ENCODE measurements at places on chromosomes 2 and 18.
A peak's percentile ranks its signal among the peaks of the same experiment; 100 is the strongest.

DNA sequence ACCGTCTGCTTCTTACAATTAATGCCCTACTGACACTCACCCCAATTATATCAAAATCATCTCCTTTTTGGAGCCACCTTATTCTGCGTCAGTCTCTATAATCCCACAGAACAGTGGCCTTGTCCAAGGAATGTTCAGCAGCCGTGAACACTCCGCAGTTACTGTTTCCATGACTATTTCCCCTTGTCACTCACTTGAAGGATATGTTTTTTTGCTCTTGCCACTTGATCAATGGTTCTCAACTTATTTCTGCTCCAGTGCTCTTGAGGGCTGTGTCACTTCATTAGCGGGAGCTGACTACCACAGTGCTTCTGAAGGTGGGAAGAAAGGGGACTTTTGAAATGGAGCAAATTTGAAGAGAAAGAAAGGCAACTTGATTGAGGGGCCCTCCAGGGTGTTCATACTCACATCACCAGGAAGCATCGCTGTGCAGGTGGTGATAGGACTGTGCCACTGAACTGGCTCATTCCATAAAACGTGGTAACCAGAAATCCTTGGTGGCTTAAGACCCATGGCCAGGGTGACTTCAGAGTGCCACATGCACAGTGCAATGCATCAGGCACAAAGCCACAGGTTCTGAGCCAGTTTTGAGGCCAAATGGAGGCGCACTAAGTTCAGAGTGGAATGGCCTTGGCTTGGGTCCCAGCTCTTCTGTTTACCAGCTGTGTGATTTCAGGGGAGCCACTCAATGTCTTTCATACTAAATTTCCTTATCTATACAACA is 320.6 kb upstream of the RAB12 start:
- no peak for DNase-seq

GRCh38 chr2:187168720-187169713 is 279.0 kb downstream of the CALCRL start:
- no peak for DNase-seq

DNA sequence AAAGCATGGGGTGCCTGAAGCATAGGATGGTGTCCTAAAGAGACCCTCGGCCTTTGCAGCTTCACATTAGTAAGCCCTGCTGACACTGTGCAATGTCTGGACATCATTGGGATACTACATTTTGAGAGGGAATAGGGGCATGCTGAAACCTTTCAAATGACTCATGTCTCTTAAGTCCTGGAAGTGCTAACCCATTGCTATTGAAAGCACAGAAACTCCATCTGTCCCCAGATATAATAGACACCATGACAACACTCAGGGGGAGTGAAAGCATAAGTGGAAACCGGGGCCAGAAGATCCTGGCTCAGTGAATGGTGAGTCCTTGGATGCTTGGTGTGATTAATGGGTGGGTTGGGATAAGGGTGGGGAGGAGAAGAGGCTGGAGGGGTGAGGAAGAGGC is 595.5 kb upstream of the ID2 start:
- no peak for DNase-seq

DNA sequence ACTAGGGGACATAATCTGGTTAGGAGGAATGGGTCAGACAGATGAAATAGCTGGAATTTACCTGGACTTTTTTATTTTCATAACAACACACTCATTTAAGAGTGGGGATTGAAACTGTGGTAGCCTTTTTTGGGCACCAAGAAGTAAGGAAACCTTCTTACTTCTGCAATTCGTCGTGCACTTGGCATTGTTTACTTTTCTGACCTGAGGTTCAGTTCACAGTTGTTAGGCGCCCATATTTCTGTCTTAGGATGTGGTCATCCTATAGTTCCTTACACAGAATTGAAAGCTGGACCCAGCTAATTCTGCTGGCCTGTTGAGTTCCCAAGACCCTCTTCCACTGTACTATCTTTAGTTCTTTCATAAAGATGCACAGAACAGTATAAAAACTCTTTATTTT is 72.9 kb downstream of the TMX3 start:
- DNase-seq: no peak

DNA sequence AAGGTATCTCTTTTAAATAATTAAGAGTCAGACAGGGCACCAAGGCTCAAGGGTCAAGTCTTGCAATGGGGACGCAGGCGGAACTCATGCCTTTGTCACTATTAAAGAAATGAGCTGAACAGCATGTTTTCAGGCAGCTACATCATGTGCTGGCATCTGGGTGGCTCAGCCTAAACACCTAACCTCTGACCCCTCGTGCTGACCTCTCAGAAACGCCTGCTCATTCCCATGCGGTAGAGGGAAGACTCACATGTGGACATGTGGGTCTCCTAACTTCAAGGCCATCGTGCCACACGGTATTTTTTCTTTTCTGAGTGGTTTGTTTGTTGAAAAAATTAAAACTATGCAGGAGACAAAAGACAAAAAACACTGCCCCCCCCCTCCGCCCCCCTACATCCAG is 31.3 kb downstream of the CYP27C1 start:
- DNase-seq: no peak

- DNase-seq: peak; percentile 26
Measured at GRCh38 chr2:20016346-20016745, 3.9 kb upstream of the MATN3 start.

DNA sequence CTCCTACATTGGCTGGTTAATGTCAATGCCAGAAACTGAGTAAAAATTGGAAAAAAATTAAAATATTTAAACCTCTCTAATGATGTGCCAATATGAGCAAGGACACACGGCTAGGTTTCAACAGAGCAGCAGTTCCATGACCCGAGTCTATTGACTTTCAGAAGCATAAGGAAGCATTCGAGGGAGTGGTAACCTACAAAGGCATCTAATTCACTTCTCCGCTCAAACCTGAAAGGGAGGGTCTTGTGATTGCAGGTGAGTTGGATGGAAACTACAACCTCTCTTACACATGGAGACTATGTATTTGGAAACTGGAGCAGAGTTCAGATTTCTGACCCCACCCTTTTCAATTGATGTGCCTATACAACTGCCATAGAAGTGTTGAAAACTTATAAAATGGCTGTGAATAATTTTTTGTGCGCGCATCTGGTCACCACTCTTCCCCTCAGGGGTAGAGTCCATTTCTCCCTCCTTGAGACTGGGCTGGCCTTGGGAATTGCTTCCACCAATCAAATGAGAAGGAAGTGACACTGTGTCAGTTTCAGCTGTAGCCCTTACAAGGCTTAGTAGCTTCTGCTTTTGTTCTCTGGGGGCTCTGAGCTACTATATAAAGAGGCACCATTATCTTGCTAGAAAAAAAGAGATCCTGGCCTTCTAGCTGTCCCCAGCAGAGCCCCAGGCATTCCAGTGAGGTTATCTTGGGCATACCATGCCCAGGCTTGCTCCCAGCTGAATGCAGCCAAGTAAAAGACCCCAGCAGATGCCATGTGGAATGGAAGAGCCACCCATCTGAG is 278.0 kb downstream of the EPHA4 start:
- DNase-seq: peak; percentile 22

GRCh38 chr2:191470306-191470705 is 207.6 kb upstream of the NABP1 start:
- no peak for DNase-seq

- no peak for DNase-seq
Measured at GRCh38 chr2:151040039-151040438, 221.6 kb downstream of the RBM43 start.

- no peak for DNase-seq
Measured at GRCh38 chr2:75570948-75571729, 10.4 kb upstream of the EVA1A start.

DNA sequence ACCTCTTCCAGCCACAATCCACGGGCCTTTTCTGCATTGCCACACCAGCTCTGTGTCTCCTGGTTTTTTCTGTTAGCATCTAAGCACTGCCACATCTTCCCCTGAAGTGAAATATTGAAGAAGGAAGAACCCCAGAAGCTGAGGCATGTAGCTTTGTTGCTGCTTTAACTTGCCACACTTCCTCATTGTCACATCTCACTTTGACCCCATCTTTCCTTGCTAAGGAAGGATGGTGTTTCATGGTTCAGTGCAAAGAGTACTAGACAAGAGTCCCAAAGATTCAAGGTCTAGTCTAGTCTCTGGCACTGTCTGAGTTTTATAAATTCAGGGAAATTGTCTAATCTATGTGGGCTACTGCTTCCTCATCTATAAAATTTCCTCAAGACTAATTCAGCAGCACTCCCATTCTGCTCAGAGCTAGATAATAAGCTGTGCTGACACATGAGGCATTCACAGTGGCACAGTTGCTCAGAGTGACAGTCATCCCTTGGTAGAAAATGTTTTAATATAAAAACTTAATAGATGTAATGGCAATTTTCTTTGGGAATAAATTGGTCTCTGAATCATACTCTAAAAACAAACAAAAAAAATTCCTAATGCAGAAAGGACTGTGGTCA is 483.0 kb upstream of the ID2 start:
- DNase-seq: no peak

- no peak for DNase-seq
Measured at GRCh38 chr2:30661173-30662107, 145.8 kb downstream of the CAPN13 start.

DNA sequence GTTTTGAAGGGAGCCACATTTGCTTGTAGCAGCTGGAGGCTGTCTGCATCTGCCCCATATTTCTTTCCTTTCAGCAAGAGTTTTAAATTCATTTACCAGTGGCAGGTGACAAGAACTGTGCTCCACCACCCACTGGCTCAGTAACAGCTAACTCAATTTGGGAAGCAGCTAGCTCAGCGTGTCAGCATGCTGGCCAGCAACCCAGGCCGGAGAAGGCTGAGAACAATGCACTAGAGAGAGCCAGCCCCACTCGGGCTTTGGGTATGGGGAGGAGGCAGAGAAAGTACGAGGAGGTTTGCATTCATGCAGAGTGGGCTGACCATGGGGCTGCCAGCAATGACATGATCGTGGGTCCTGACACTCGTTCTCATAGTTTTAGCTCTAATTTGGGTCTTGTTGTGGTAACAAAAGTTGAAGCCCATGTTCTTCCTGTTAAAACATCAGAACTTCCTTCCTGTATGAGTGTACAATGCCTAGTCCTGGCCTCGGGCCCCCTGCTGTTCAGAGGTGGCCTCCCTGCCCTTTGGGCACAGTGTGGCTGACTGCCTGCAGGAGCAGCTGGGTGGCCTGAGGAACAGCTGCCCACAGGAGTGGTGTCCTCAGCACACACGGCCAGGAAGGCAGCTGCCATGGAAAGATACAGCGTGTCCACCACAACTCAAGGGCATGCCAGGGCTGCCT is 23.0 kb downstream of the CDC42EP3 start:
- no peak for DNase-seq

- DNase-seq: no peak
Measured at GRCh38 chr2:60633615-60634014, 80.2 kb upstream of the BCL11A start.

DNA sequence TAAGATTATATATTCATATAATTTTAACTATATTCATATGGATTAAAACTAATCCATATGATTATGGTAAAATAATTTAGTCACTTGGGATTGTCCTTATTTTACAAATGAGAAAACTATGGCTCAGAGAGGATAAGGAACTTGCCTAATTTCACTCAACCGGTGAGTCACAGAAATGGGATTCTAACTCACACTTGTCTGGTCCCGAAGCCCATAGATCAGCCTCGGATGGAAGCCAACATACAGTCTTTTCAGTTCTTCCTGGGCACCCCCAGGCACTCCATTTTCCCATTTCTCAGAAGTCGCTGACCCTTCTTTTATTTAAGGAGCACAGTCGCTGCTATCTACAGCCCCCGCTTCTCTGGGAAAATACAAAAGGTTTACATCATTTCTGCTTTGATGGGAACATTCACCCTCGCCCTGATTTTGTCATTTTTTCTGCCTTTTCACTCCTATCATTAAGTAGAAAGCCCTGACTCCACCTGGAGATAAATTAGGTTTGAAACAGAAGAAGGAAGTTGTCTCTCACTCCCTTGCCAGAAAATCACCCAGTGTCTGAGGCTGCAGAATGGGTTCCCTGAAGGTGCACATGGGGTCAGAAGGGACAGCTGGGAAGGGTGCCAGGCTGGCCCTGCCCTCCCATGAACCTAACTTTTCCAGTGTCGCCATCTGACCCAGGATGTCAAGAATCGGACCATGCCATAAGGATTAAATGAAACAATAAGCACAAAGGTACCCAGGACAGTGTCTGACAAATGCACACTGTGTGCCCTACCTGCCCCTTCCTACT is 36.6 kb downstream of the CYP1B1 start:
- DNase-seq: no peak

DNA sequence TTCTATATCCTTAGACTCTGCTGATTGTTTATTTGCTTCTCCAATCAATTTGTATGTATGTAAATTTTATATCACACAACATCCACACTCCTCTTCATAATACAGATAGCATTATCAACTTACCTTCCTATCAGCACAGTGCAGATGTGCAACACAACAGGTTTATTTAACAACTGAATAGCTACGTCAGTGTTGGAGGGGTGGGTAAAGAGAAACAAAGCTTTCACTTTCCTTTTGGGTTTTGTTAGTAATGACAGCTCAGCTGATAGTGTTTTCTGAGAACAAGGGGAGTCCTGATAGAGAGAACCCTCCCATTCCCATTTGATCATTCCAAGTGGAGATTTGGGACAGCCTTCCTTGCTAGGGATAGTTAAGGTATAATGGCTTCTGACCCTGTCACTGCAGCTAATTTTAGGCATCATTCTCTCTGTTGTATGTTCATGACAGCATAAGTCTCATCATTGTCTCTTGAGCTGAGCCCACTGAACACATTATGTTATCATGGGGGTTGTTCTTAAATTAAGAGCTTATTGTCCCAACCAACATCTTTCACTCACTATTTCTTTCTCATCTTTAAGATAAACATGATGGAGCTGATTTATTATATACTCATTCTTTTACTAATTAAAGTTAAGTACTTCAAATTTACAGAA is 227.7 kb downstream of the GPD2 start:
- DNase-seq: no peak

DNA sequence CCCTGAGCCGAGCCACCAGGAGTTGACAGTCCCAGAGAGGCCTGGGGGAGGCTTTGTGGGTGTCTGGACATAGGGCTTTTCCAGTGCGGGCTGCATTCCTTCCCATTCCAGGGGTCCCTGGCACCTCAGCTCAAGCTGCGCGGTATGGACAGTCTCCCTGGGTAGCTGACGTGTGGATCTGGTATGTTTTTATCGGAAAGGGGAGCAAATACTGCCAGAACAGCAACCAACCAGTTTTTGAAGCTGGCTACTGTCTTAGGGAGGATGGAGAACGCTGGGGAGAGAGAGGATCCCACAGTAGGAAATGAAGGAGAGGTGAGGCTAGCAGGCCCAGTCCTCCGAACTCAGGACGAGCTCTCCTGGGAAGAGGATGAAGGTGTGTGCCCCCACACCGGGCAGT is 103.8 kb upstream of the APCDD1 start:
- DNase-seq: no peak

DNA sequence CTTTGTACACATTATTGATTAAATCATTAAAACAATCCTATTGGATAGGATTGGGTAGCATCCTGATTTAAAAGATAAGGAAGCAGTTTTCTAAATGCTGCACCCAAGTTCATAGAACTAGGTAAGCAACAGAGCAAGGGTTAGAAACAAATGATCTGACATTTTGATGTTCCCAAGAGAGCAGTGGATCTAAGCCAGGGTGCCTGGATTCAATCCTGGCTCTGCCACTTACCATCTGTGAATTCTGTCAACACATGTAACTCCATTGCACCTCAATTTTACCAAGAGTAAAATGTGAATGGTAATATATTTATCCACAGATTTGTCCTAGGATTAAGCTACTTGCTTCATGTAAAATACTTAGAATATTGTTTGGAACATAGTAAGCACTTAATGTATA is 982.6 kb upstream of the FANCL start:
- DNase-seq: no peak

All from iPS-NIHi11 (cell line).